Activated naive CD4-positive, alpha-beta T cell treated with Interleukin-2 at 50 U/mL for 16 hours (primary cell): ENCODE measurements at places on chromosomes 6 and 20.

GRCh38 chr20:44247131-44247571, at the start of gene GDAP1L1:
Gene GDAP1L1, plus strand, starts transcription at chr20:44247308. Its CDS starts 27 bp downstream, at chr20:44247335.
- DNase-seq = no peak

DNA sequence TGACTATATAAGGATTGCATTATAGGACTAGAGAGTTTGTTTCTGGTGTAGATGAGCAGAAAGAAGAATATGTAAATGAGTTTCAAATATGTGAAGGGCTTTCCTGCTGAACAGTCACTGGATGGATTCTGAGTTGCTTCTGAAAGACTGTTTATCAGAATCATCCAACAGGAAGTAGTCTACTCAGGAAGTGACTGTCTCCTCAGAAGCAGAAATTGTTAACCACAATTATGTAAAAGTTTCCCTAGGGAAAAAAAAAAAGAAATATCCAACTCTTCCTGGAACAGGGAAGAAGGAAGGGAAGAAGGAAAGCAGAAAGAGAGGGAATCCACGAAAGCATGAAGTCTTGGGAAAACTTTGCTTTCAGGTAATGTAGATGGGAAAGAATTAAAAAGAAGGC, 138.9 kb downstream of the TENT5A start:
- DNase-seq = no peak

GRCh38 chr6:157374889-157375443, 6.0 kb upstream of the ZDHHC14 start:
- no peak for DNase-seq

DNA sequence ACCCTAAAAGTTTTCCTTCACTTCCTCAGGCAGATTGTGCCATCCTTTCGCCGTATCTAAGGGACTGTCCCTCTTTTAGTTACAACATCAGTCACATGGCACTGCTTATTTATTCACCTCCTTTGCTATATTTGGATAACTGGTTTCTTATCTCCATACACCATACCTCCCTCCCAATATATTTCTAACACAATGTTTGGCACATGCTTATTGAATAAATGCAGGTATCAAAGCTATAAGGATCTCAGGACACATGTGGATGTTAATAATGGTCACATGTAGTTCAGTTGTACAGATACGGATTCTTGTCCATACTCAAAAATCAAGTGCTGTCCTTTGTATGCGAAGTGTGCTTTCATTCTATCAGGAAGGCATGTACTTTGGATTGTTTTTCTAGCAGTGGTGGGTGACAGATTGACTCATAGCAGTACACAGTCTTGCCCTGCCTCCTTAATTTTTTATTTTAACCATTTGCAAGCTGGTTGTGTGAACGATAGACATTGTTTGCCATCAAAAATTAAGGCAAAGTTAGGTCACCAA, 407.1 kb upstream of the RUNX2 start:
- DNase-seq = no peak
